RWPE1 (cell line): ENCODE measurements at places on chromosomes 4 and X.
A peak's percentile ranks its signal among the peaks of the same experiment; 100 is the strongest.

DNA sequence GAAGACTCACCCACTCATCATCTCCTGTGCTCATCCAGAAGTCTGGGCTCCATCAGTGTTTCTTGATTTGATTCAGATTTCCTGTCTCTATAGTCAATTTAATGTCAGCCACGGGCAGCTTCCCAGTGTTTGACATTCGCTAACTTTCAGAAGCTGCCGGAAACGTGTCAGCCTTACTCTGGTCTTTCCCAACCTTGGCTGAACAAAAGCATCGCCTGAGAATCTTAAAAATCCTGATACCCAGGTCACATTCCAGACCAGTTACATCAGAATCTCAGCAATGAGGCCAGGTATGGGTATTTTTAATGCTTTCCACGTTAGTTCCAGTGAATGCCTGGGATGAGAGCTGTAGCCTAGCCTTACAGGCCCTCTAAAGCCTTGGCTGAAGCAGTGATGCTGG is 233.8 kb downstream of the FRMPD4 start:
- DNase-seq: peak; percentile 42

GRCh38 chrX:2409796-2410195 is 91.0 kb downstream of the DHRSX start:
- no peak for DNase-seq

DNA sequence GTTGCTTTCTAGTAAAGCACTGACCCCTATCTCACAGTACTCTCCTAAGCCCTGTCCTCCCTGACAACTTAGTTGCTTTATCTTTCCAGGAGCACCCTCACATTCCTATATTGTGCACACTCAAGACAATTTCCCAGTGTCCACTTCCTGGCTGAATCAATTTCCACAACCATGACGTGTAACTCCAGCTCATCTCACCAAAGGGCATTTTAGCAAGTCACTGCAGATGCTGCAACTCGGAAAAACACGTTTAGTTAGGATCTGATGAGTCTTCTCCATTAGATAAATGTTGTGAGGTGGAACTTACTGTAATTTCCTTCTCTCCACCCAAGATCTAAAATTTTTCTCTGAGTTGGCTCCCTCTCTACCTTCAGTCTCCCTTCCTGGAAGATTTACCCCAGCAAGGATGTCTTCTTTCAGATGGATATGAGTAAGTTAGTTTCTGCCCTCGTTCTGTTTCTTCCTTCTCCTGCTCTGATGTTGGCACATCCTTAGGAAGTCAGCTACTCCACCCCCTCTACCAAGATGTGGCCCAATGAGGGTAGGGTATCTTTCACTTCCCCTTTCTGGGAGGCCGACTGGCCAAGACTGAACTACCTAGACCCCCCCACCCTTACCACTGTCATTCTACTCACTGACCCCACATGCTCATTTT is 28.8 kb upstream of the IL13RA1 start:
- peak; percentile 1 for DNase-seq

- no peak for DNase-seq
Observed at GRCh38 chrX:45715748-45716147, 515.1 kb upstream of the DIPK2B start.

GRCh38 chr4:185283723-185284122 is 74.3 kb downstream of the SNX25 start:
- peak; percentile 45 for DNase-seq

DNA sequence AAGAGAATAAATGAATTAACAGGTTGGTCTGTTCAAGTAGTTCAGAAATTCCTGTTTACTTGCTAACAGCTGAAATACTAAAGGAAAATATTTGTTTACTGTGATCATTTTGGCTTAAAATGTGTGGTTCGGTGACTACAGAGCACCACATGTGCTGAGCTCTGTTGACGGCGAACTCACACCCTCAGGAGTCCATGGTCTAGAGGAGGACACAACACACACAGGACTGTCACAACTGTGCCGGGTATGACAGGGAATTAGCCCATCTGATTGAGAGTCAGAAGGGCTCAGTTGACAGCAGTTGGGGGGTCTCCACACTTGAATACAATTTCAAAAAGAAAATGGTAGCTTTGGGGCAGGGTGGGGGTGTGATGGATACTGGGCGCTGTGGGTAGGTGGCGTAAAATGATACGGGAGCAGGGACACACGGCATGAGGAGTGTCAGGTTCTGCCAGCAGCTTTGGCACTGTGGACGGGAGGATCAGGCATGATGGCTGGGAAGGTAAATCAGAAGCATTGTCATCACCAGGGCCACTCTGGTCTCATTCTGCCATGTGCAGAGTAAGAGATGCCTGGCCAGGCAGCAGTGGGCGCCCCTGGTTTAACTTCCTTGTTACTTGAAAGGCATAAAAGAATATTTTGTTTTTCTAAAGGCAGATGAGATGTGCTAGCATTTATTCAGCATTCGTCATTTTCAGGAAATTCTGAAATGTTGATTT is 33.3 kb downstream of the CLDN22 start:
- no peak for DNase-seq

DNA sequence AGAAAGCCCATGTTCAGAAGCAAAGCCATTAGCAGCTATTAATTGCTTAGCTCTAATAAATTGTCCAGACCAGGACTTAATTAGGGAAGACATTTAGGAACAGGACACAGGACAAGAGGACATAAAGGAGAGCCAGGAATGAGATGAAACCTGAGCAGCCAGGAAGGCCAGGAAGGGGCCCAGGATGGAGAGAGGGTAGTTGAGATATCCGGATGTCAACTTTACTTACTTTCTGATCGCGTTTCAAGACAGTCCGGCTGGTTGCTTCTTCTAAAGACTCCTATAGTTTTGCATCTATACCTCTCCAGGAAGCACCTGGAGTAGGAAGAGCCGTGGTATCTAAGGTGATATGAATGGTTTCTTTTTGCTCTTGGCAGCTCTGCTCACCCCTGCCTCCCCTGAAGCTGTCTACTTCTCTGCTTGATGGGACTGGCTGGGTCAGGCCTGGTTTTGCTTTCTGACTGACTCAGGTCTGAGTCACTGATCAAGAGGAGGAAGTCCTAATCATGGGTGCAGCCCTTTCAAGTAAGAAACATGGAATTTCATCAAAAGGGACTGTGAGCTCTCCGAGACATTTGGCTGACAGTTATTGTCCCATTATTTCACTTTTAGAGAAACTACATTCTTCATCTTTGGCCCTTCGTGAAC is 733.3 kb downstream of the RPA4 start:
- peak; percentile 71 for DNase-seq

- no peak for DNase-seq
Observed at GRCh38 chr4:80454556-80454955, 119.0 kb downstream of the CFAP299 start.

- DNase-seq: no peak
Observed at GRCh38 chr4:102338405-102338804, 6.9 kb downstream of the SLC39A8 start.

GRCh38 chr4:142585411-142585810 is 260.7 kb downstream of the INPP4B start:
- DNase-seq: no peak

- no peak for DNase-seq
Observed at GRCh38 chr4:27966664-27967063, 1106.0 kb downstream of the STIM2 start.

DNA sequence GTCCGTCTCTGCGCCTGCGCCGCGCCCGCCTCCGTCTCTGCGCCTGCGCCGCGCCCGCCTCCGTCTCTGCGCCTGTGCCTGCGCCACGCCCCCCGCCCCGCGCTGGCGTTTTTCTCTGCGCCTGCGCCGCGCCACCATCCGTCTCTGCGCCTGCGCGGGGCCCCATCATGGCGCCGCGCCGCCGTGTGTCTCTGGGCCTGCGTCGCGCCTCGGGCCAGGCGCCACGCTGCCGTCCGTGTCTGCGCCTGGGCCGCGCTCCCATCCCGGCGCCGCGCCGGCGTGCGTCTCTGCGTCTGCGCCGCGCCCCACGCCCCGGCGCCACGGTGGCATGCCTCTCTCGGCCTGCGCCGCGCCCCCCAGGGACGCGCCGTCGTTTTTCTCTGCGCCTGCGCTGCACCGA is 51.8 kb upstream of the DUX4 start:
- no peak for DNase-seq

- no peak for DNase-seq
Observed at GRCh38 chr4:40531636-40532023, 98.0 kb downstream of the RBM47 start.

DNA sequence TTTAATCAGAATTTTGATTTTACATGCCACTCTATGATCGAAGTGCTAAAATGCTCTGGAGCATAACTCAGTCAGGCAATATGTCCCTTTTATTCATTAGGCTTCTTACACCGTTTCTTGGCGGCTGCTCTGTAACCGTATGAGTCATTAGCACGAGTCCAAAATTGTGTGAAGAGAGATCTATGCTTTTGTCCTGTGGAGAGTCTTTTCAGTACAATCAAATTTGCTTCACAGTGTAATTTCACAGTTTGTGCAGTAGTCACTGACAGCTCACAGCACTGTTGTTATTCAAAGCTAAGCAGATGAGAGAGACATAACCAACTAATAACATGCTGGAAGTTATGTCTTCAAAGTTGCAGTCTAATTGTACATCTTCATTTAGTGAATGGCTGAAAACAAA is 167.8 kb downstream of the PCDH10 start:
- no peak for DNase-seq

GRCh38 chr4:138049355-138049754 is 192.8 kb downstream of the SLC7A11 start:
- no peak for DNase-seq

DNA sequence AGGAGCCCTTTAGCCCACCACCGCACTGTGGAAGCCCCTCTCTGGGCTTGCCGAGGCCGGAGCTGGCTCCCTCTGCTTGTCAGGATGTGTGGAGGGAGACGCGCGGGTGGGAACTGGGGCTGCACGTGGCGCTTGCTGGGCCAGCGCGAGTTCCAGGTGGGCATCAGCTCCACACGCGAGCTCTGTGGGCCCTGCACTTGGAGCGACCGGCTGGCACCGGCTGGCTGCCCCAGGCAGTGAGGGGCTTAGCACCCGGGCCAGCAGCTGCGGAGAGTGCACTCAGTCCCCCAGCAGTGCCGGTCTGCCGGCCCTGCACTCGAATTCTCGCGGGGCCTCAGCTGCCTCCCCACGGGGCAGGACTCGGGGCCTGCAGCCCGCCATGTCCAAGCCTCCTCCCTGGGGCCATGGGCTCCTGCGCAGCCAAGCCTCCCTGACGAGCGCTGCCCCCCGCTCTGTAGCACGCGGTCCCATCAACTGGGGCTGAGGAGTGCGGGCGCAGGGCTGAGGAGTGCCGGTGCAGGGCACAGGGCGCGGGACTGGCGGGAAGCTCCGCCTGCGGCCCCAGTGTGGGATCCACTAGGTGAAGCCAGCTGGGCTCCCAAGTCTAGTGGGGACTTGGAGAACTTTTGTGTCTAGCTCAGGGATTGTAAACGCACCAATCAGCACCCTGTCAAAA is 93.6 kb downstream of the DTHD1 start:
- DNase-seq: no peak

DNA sequence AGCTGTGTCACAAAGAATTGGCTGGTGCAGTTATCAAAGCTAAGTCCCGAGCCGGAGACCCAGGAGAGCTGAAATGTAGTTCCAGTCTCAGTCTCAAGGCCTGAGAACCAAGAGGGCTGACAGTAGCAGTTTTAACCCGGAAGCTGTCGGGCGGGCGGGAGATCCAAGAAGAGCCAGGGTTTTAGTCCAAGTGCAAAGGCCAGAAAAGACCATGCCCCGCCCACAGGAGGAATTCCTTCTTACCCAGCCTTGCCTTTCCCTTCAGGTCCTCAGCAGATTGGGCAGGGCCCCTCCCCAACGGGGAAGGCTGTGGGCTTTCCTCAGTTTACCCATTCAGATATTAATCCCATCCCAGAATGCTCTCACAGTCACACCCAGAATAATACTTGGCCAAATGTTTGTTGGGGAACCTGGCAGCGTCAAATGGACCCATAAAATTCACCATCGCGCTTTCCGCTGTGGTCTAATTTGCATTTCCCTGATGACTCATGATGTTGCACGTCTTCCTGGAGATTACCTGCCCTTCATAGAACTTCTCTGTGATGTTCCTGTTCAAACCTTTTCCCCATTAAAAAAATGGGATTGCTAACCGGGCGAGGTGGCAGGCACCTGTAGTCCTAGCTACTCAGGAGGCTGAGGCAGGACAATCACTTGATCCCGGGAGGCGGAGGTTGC is 16.2 kb downstream of the MAEA start:
- no peak for DNase-seq

- no peak for DNase-seq
Observed at GRCh38 chrX:47843363-47843762, 6.7 kb downstream of the ZNF81 start.

DNA sequence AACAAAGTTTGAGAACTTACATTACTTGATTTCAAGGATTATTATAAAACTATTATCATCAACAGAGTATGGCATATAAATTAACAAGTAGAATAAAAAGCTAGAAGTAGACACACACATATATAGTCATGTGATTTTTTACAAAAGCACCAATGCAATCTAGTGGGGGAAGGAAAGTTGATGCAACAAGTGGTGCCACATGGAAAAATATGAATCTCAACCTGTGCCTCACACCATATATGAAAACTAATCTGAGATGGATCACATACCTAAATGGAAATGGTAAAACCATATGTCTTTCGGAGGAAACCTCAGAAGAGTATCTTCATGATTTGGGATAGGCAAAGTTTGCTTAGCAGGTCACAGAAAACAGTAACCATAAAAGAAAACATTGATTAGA is 34.9 kb upstream of the USP9X start:
- no peak for DNase-seq

DNA sequence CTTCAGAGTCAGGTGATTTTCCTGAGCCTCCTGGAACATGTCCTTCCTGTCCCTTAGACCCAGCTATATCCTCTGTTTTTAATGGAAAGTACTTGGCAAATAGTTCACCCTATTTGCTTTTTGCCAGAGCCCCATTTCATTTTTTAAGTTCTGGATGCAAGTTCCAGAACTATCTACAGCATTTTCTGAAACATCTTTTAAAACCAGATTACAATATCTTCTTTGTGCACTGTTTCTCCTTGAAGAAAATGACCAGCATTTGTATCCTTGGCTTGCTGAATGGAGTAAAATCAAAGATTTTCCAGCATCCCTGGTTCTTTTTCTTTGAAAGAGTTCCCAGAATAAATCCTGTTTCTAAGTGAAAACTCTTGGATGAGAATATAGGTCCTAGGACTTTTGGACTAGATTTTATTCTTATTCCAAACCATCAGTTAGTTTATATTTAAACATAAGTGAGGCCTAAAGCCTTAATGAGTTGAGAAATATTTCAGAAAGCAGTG is 224.3 kb downstream of the ANK2 start:
- DNase-seq: no peak

GRCh38 chrX:28757290-28757689 is 170.0 kb downstream of the IL1RAPL1 start:
- no peak for DNase-seq
